Lung (tissue), 17 donors: ENCODE measurements at places on chromosomes 12 and 14. TPM values are rescaled to one million over a fixed set of nuclear protein-coding genes. Genes with fewer than 3 reads are reported as not detected.

DNA sequence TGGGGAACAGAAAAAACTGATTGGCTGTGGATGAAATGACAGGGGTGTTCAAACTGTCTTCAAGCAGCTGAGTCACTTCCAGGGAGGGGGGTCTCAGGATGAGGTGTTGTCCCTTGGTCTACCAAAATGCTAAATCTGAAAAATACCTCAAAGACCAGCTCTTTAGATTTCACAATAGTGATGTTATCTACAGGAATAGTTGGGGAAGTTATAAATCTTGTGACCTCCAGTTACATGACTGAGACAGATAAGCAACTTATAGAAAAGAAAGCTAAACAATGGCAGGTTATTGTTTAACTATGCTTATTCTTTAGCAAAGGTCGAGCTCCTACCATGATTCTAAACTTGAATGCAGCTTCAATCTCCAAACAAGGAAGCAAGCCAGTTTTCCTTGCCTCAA lies 125.4 kb downstream of the SYT10 start:
- DNase-seq, result no peak

PTCSC3 gene
- 0.64 TPM for total RNA-seq

DNA sequence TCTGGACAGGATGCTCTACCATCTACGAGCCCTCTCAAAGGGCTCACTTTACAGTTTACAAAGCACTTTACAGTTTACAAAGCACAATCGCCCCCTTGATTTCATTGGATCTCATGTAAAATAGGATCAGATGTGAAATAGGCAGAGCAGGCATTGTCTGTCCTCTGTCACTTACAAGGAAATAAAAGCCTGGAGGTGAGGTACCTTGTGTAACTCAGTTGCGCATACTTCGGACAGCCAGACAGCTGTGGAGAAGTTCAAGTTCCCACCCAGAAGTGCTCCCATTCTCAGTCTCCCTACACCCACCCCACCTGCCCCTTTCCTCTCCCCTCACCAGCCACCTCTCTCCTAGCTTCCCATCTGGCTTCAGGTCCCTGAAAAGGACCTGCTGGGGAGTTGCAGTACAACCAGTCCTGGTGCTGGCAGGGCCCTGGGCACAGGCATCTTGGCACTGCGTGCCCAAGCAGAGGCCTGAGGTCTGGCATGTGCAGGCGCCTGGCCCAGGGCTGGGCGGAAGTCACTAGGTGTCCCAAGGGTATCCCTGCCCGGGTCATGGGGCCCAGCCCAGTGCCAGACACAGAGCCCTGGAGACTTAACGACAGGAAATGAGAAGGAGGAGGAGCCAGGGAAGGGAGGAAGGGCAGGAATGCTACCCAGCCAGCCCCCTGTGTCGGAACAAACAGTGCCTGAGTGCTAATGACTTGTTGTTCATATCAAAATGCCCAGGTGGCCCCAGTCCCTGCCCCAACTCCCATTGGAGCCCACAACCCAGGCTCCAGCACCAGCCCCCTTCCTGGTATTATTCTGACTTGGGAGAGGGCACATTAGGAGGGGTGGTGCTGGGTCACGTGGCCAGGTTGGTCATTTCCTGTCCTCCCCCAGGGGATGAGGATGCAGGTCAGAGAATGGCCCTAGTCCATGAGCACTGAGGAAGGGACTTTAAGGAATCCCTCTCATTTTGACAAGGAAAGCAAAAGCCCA lies 5.4 kb downstream of the RAPGEF3 start:
- DNase-seq, result peak; percentile 75

- DNase-seq, result no peak
Measured at GRCh38 chr12:13028825-13029570, 15.2 kb upstream of the FAM234B start.

TMPRSS12 gene
- total RNA-seq, result not detected

DNA sequence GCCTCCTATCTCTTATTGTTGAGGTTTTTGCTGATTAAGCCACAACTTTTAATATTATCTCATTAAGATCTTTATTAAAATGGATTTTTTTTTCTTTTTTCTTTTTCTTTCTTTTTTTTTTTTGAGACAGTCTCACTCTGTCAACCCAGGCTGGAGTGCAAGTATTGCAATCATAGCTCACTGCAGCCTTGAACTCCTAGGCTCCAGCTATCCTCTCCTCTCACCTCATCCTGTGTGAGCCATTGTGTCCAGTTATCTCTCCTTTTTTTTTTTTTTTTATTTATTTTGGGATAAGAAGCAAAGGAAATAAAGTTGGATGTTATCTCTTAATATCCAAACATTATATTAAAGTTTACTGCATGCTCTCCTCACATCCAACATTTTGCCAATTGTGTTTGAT lies 12.7 kb downstream of the VEZT start:
- DNase-seq, result no peak

DNA sequence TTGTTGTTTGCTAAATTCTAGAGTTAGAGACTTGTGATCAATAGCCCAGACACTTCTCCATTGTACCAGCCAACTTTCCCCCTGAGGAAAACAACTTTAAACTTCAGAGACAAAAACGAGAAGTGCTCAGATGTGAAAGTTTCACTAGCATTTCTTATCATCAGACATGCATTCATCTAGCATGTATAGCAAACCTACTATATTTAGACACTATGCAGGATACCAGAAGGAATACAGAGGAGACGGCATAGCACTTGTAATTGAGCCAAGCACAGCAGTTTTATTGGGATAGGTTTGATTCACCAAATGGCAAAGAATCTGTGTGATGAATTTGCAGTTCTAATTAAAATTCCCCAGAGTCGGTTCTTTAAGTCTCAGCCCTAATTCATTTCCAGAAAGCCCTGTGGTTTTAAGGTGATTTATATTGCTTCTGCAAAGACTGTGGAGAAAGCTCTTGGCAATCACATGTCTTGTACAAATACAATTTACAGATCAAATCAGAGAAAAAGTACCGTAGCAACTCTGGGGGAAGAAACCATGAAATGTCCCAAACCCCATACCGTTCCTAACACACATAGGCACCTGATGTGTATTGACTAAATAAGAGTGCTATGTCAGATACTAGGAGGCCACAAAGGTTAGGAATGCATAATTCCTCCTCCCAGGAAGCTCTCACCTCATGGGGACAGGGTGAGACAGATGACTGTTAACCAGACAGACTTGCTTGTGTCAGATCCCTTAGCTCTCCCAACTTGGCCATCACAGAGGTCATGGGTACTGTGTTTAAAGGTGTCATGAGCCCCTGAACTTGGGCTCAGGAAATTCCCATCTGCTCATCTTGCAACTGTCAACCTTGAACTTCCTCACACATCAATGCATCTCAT lies 69.6 kb upstream of the KRAS start:
- DNase-seq, result no peak

PTGR2 gene
- 13.9 TPM for total RNA-seq

CFAP251 gene
- 35.4 TPM for total RNA-seq

- DNase-seq, result no peak
Measured at GRCh38 chr12:125443341-125443740, 378.1 kb downstream of the AACS start.

GRCh38 chr12:81942594-81942993 lies 183.4 kb upstream of the PPFIA2 start:
- no peak for DNase-seq

DNA sequence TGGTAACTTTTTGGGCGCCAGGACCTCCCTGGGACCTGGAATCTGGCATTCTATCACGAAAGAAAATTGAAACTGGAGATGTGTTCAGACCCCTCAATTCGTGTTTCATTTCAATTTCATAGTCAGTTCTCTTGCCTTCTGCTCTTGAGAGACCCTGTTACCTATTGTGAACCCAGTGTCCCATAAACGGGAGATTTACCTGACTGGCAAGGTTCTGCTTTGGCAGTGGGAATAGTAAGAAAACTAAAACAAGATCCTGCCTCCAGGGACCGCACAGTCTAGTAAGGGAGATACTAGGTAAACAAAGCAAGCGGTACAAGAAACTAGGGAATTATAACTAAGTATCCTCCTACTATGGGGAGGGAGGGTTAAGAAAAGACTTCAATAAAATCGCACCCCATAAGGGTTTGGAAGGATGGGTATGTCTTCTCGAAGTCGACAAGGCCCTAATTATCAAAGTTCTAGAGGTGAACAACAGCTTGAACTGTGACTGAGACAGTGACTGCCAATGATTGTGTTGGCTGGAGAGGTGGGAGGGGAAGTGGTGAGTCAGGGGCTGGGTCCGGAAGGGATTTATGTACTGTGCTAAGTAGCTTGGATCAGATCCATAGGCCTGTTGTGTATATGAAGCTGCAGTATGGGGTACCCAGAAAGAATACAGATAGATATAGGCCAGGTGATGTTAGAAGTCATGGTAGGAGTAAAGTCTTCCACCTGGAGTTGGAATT lies 754 bp downstream of the ACSS3 start:
- DNase-seq, result peak; percentile 89

ENDOU gene
- not detected for total RNA-seq

GRCh38 chr12:981176-981828 lies 9.7 kb upstream of the ERC1 start:
- no peak for DNase-seq

DNA sequence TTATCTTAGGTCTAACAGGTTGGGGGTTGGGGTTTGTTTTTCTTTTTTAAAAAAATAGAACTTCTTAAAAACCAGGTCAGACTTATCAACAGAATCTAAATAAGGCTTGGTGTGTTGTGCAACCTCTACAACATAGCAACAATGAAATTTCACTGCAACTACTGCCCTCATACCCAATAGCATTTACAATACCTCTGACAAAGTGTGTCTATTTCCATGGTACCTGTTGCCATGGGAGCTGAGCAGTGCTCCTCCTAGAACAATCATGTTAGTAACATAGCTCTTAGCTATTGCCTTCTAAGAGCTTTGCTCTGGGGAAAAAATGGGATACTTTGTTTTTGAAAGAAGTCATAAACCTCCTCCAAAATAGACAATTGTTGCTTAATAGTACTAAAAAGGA lies 103.3 kb upstream of the CCDC175 start:
- DNase-seq, result no peak

BRMS1L gene
- 6.3 TPM for total RNA-seq

- DNase-seq, result no peak
Measured at GRCh38 chr14:101075025-101075800, 171.7 kb upstream of the RTL1 start.

PZP gene
- 3.8 TPM for total RNA-seq

GRCh38 chr12:107349008-107349747 lies 255.8 kb upstream of the CRY1 start:
- peak; percentile 33 for DNase-seq

BIN2 gene
- total RNA-seq, result 13.4 TPM

CAPZA3 gene
- total RNA-seq, result not detected

- DNase-seq, result peak; percentile 66
Measured at GRCh38 chr12:55724226-55724939, 4.2 kb downstream of the RDH5 start.

ZNF891 gene
- total RNA-seq, result 6.2 TPM

GRCh38 chr14:69804902-69805301 lies 7.9 kb upstream of the SLC10A1 start:
- no peak for DNase-seq

GRCh38 chr14:76280221-76280620 lies 95.7 kb upstream of the ESRRB start:
- no peak for DNase-seq

CLEC1B gene
- 2.2 TPM for total RNA-seq

CCDC184 gene
- 3.0 TPM for total RNA-seq

PROX2 gene
- total RNA-seq, result not detected

GRCh38 chr12:2389079-2389790 lies 336.4 kb downstream of the CACNA1C start:
- no peak for DNase-seq

- no peak for DNase-seq
Measured at GRCh38 chr12:95105540-95105939, 32.1 kb upstream of the NR2C1 start.

- DNase-seq, result no peak
Measured at GRCh38 chr14:62468946-62469345, 576.3 kb downstream of the KCNH5 start.

- DNase-seq, result no peak
Measured at GRCh38 chr12:112342587-112342986, 39.6 kb downstream of the HECTD4 start.

GRCh38 chr12:4938900-4939299 lies 29.2 kb downstream of the KCNA1 start:
- no peak for DNase-seq

- DNase-seq, result peak; percentile 44
Measured at GRCh38 chr12:39780411-39780912, 160.9 kb upstream of the ABCD2 start.
